ENCODE measurements at places on chromosomes 1 and 21.

DNA sequence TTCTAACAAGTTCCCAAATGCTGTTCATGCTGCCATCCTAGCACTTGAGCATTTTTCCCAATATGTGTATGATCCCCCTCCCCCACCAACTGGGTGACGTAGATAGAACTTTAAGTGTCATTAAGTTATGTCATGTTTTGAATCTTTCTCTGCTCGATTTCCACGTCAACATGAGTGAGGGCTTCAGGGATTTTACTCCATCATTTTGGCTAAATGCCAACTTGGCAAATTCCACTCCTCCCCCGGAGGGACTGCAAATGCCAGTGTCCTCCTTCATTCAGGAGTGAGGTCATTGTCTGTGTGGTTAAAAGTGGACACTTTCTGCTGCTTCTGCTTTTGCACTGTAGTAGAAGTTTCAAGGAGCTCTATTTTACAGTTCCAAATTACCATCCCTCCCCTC lies 201.7 kb downstream of the FGGY start:
- no peak for DNase-seq

GRCh38 chr1:212753749-212754148 lies 37.8 kb downstream of the NSL1 start:
- DNase-seq, result no peak

- DNase-seq, result no peak
Measured at GRCh38 chr1:43722810-43723209, 15.5 kb downstream of the ST3GAL3 start.

- no peak for DNase-seq
Measured at GRCh38 chr21:27761623-27762022, 794.7 kb upstream of the ADAMTS5 start.

DNA sequence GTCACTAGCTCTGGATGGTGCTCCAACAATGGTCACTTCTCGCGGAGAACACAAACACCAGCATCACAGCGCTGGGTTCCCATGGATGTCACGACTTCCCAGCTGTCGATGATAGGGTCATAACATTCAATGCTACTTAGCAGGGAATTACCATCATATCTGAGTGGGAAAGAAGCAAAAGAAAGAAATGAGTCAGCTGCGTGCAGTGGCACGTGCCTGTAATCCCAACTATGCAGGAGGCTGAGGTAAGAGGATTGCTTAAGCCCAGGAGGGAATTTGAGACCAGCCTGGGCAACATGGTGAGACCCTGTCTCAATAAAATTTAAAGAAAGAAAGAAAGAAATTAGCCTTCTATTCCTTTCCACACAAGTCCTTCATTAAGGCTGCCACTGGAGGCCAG lies 3.6 kb upstream of the RABIF start:
- no peak for DNase-seq

DNA sequence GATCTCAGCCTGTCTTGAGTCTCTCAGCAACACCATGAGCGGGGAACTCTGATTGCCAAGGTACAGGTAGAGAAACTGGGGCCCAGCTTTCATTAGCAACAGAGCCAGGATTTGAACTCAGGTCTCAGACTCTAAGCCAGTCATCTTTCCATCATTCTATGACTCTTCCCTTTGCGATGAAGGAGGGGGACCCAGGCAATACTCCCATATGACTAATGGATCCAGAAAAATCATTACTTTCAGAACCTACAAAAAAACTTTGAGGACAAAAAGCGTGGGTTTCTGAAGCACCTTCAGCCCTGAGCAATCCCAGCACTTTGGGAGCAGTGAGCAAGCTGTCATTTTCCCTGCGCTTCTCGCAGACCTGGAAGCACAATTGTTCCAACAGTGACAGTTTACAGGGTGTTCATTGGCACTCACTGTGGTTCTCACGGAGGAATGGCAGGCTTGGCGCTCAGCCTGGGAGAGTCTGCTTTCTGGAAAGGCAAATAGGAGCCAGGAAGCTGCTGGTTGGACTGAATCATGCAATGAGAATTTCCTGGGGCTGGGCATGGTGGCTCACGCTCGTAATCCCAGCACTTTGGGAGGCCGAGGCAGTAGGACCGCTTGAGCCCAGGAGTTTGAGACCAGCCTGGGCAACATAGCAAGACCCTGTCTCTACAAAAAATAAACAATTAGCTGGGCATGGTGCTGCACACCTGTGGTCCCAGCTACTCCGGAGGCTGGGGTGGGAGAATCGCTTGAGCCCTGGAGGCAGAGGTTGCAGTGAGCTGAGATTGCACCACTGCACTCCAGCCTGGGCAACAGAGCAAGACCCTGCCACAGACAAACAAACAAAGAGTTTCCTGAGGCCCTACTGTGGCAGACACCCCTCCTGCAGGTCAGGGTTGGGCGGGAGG lies 40.1 kb downstream of the SLC2A7 start:
- DNase-seq, result no peak

DNA sequence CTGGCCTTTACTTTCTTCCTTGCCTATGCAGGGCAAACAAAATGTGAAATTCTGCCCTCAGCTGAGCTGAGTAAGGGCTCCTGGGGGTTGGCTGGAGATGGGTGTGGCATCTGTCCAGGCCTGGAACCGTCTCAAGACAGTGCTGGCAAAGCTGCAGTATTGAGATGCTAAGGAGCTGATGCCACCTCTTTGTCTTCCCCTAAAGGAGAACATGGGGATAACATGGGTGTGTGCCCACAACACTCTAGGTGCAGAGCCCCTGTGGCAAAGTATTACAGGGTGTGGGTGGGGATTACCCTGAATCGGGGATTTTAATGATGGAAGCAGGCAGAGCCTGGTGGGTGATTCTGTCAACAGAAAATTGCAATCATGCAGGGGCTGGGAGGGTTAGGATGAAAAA lies 2.5 kb upstream of the ST3GAL3 start:
- DNase-seq, result peak; percentile 50

DNA sequence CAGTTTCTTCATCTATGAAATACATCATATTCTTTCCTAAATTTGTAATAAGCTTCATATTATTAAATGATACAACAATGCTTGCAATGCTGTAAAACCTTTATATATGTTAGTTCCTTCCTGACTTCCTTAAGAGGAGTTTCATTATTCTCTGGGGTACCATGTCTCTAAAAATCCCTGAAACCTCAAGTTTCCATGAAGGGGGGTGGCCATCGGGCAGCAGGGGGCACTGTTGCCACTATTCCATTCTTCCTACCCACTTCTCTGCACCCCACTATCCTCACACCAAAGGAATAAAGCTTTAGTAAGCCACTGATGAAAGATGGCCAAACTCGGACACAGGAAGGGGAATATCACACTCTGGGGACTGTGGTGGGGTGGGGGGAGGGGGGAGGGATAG lies 9.0 kb upstream of the DMRTB1 start:
- peak; percentile 22 for DNase-seq

GRCh38 chr1:22612671-22613571 lies 23.5 kb upstream of the C1QA start:
- DNase-seq, result no peak

DNA sequence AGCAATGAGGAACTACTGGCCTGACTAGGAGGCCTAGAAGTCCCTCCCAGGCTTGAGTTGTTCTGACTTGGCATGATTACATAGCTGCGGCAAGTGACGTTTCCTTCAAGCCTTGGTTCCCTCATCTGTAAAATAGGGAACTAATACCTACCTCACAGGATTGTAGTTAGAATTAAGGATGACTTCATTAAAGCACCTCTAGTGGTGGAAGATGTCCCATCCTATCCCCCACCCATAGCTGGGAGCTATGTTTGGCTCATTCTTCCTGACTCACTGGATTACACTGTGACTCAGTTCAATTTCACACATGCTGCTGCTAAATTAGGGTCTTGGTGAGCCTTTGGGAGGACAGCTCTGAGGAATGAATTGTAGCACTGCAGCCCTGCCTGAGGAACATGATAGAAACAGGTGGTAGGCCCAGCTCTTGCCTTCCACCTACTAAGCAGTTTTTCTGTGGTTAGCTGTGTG lies 6.0 kb upstream of the SHISA4 start:
- DNase-seq, result peak; percentile 76

GRCh38 chr1:213817156-213817555 lies 170.6 kb upstream of the PROX1 start:
- DNase-seq, result no peak

DNA sequence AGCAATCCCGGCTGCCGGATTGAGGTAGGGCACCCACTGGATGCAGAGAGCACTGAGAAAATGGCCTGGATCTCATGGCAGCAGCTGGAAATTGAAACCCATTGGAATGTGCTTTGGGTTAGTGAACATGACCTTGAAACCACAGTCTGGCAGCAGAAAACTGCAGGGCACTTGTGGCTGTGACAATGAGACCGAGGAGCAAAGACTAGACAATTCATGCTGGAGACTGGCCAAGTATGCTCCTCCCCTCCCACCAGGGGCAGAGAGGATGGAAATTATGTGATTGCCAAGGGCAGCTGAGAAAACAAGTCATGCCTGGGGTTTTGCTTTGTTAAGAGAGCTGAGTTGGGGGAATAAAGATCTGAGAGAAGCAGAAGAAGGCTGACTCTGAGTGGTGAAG lies 60.7 kb downstream of the ZNF697 start:
- DNase-seq, result no peak

DNA sequence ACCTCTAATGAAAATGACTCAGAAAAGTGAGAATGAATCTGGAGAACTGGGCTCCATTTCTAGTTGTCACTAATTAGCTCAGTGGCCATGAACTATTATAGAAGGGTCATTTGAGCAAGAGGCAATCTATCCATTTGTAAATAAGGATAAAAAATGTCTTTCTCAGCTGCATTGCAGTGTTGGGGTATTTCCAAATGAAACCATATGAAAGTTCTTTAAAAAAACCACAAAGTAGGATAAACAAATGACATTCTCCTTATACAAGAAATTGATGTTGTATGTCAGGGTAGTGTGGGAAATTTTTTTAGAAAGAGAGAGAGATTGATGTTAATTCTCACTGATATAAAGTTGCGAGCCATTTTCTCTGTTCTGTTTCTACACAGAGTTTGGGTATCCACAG lies 26.0 kb downstream of the FMO3 start:
- DNase-seq, result no peak

DNA sequence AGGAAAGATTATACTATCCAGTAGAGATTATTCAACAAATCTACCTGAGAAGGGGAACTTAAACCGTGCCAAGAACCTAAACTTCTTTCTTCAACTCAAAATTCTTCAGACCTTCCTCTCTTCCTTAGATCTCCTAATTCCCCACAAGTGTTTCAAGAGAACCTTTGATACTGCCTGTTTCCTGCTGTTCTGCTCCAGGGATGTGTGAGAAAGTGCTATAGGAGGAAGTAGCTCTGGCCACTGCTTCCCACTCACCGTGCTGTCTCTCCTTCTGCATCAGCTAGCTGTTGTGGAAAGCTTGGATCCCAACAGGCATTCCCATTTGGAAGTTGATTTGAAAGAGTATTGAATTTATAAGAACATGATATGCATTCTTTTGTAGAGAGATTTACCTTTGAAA lies 4.5 kb upstream of the NOS1AP start:
- no peak for DNase-seq

- DNase-seq, result no peak
Measured at GRCh38 chr1:155011004-155011416, 8.4 kb downstream of the ZBTB7B start.

DNA sequence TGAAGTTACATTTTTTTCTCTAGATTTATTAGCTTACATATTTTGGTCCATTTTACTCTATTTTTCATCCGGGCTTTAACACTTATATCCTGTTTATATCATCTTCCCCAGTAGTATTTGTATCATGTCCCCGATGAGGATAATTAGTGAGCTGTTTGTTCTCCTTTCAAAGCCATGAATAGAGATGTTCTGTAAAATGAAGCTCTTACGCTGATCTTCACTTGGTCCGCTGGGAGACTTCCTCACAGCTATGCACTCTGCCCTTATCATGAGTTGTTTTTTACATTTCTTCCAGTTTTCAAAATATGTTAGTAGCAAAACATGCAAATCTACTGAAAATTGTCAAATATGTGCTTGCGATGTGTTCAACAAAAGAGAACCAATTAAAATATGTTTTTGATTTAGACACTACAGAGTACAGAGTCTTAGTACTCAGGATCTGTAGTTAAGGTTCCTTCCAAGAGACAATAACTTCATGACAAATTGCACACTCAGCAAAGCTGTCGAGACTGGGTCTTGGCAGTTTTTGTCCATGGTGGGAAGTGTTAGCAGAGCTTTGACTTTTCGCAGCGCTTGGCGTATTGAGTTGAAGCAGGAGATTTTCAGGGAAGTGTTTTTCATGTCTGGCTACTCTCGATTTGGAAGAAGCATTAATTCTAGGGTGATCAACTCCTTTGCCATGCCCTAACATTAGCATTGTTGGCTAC lies 292.0 kb upstream of the ADAMTS5 start:
- no peak for DNase-seq

GRCh38 chr1:228087771-228088251 lies 5.3 kb downstream of the ARF1 start:
- DNase-seq, result no peak

- DNase-seq, result no peak
Measured at GRCh38 chr1:213369465-213369864, 318.4 kb downstream of the RPS6KC1 start.

GRCh38 chr1:3672971-3673361 lies 20.6 kb downstream of the TP73 start:
- DNase-seq, result no peak

DNA sequence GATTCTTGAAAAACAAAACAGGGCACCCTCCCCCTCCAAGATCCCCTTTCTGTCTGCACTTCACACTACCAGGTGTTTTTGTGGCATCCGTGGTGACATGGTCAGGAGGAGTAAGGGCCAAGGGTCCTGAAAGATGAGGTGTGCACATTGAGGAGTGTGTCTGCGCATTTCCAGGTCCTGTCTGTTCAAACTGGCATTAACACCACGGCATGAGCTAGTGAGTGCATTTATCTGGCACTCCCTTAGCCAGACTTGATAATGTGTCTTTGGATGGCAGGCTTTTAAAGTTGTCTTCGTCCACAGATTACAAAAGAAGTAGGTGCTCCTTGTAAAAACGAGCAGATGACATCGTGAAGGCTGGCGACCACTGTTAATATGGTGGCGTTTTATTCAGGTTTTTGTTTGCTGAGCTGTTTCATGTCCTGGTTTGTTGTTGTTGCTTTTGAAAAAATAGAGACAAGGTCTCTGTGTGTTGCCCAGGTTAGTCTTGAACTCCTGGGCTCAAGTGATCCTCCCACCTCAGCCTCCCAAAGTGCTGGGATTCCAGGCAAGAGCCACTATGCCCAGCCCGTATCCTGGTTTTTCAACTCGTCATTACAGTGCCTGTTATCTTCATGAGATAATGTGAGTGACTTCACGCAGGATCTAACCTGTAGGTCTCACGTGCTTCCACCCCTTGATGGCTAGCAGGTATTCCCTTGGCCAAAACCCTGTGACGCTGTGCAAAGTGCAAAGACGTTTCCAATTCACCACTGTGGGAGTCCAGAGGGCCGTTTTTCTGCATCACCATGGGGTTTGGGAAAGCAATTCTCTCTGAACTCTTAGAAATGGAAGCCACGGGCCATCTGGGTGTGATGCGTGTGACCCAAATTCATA lies 4.2 kb downstream of the TMEM51 start:
- no peak for DNase-seq

- peak; percentile 33 for DNase-seq
Measured at GRCh38 chr1:63920154-63921117, 146.6 kb downstream of the ROR1 start.

GRCh38 chr1:11518016-11518701 lies 39.2 kb downstream of the DISP3 start:
- DNase-seq, result no peak

All from NAMALWA (cell line).